Osteocyte (in vitro differentiated cells): ENCODE measurements at places on chromosomes 11 and 22. TPM values are rescaled to one million over a fixed set of nuclear protein-coding genes. Genes with fewer than 3 reads are reported as not detected.

Gene SCGB2A2
- not detected in 2 replicates for total RNA-seq

GRCh38 chr11:124110201-124110600 lies 5.0 kb upstream of the VWA5A start:
- no peak for DNase-seq

DNA sequence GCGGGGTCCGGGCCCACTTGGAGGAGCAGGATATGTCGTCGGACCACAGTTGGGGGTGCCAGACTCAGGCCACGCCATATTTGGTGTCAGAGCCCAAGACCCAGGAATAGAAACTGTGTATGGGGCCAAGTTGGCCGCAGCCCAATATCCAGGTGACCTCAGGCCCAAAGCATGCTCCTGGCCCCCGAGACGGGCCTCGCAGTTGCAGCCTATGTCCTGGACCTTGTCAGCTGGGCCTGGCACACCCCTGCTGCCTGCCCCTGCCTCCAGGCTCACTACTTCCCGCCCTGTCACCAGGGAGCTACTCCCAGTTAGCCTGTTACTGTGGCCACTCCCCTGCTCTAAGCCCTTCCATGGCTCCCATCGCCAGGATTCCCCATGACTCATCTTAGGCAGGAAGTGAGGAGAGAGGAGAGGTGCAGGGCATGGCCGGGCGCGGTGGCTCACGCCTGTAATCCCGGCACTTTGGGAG lies 23.1 kb downstream of the A4GALT start:
- peak; percentile 89 for DNase-seq

Gene PNPLA3
- 1.2 and 3.0 TPM in 2 replicates for total RNA-seq

GRCh38 chr11:924406-925157 lies 1.1 kb upstream of the AP2A2 start:
- DNase-seq = no peak

- no peak for DNase-seq
Observed at GRCh38 chr11:33044285-33044756, 4.9 kb downstream of the TCP11L1 start.

GRCh38 chr11:3959015-3959902 lies 103.8 kb downstream of the STIM1 start:
- DNase-seq = no peak

Gene ISX
- not detected in 2 replicates for total RNA-seq

GRCh38 chr11:94066901-94067429 lies 45.8 kb downstream of the HEPHL1 start:
- DNase-seq = no peak

Gene TRIM6
- total RNA-seq = 1.9 TPM in 2 replicates

- DNase-seq = no peak
Observed at GRCh38 chr22:41574847-41575381, 14.1 kb downstream of the CSDC2 start.

Gene CSF2RB
- total RNA-seq = not detected in 2 replicates

DNA sequence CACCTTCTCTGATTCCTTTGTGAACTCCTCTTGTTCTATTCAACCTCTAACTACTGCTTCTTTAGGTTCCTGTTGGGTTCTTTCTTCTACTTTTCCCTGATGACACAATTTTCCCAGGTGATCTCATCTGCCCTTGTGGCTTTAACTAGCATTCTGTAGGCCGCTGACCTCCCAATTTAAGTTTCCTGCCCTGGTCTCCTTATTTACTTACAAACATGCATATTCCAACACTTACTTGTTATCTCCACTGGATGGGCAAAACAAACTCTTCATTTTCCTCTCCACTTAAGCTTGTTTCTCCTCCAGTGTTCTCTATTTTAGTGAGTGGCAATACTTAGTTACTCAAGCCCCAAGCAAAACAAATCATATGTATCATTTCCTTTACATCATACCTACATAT lies 734.5 kb downstream of the METTL15 start:
- DNase-seq = no peak

GRCh38 chr11:121119440-121119839 lies 18.4 kb downstream of the TECTA start:
- no peak for DNase-seq

DNA sequence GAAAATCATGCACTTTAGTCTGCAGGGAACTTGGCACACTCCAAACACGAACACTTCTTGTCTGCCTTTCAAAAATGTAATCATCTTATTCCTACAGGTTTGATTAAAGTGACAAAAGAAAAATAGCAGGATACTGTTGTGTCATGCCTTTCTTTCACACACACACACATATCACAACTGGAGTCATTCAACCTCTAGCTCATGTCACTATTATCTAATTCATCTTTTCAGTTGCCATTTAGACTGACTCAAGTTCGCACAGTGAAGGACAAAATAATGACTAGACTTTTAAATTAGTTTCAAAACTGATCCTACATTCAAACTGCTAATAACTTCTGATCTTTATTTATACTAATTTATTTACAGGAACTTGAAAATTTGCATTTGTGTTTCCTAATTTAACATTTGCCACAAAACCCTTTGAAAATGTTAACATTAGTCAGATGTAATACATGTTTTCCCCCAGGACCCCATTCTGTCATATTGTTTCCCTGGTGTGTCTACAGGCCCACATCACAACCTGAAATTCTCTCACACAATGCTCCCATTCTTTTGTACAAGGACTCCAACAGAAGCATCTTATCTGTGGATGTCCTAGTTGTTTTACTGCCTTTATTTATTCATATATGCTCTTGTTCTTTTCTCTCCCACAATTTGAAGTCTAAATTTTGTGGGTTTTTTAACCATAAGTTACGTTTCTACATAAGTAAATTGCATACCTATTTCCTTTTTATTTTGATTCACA lies 171.1 kb downstream of the GRIA4 start:
- no peak for DNase-seq

GRCh38 chr11:61954851-61955421 lies 4.8 kb downstream of the BEST1 start:
- DNase-seq = peak; percentile 83

DNA sequence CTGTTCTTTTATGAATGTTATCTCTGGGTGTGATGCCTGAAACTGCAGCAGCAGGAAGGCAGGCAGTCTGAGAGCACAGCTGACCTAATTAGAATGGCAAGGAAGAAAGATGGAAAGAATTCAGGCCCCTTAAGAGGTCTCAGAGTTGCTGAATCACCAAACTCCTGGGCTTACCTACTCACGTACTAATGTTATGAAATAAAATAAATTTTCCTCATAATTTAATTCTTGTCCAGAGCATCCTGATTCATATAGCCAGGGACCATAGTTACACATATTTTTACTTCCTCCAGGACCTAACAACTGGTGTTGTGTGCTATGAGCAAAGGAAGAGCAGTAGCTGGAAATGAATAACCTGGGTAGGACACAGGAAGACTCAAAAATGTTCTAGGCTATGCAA lies 41.9 kb downstream of the SNX19 start:
- no peak for DNase-seq

Gene BARX2
- total RNA-seq = not detected in 2 replicates

GRCh38 chr11:11848891-11849746 lies 7.3 kb downstream of the USP47 start:
- DNase-seq = no peak

DNA sequence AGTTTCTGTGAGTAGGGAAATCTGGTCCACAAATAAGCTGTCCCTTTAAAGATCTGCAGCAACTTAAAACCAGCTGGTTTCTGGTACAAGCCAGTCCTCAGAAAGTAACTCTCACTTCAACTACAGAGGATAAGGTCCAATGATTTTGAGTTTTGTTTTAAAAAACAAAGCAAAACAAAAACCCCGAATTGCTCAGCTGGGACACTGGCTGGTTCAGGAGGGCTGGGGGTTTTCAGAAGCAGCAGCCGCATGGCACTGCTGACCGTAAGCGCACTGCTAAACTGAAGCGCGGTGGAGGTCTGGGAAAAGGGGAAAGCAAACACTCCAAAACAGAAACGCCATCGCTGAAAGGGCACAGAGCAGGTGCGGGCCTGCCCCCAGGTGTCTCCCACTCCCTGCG lies 59.7 kb downstream of the MICAL3 start:
- DNase-seq = no peak

DNA sequence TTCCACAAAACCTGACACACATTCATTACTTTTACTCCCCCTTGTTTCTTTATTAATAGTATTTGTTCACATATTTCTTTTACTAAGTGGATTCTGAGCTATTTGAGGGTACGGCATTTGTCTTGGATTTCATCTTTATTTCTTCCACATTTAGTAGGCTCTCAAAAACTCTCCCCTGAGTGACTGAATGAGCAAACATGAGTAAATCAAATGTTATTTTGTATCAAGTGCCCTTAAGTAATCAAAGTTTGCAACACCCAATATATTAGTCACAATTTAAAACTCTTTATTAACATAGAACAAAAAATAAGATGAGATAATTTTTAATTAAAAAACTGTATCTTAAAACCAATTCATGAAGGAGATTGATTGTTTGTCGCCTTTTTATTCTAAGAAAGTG lies 1101.9 kb upstream of the TENM4 start:
- no peak for DNase-seq

DNA sequence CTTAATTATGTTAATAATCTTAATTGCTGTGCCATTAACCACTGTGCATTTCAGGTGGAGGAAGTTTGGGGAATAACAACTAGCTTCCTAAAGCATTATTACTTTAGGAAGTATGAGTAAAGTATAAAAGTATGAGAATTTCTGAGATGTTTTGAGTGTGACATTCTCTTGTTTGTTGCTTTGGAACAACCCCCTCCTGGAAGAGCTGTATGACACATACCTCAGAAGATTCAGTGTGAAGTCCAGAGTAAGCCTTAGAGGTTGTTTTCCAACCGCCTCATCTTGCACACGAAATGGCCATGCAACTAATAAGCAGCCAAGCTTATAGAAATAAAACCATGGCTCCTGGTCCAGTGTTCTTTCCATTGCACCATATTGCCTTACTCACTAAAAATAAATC lies 21.7 kb downstream of the CCDC81 start:
- no peak for DNase-seq

- DNase-seq = peak; percentile 83
Observed at GRCh38 chr11:1936781-1937615, 10.1 kb upstream of the MRPL23 start.

GRCh38 chr11:46451759-46452158 lies 60.2 kb upstream of the CHRM4 start:
- no peak for DNase-seq

- no peak for DNase-seq
Observed at GRCh38 chr11:74468936-74469335, 1.6 kb upstream of the KCNE3 start.

Gene TLCD5
- 10.9 and 11.6 TPM in 2 replicates for total RNA-seq

DNA sequence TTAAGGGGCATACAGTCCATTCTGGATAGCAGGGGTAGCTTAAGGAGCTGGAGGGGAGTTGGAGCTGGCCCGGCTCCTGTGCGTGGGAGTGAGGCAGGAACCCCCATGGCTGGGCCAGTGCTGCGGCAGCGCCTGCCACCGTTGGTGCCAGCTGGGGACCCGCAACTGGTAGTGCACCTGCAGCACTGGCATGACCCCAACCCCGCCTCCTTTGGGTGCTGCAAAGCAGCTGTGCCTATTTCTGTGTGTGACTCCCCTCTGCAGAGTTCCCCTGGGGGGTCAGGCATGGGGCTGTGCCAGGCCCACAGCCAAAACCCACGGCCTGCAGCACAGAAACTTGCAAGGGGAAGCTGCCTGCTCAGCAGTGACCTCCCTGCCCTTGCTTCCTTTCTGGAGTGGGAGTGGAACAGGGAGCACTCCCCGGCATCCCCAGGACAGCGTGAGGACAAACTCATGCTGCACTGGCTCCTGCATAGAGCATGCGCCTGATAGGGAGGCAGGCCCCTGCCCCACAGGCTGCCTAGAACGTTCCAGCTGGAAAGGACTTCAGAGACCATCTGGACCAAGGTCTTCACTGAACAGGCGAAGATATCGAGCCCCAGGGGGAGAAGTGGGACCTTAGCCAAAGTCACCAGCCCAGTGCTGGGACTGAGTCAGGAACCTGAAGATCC lies 26.2 kb upstream of the RAB1B start:
- no peak for DNase-seq

DNA sequence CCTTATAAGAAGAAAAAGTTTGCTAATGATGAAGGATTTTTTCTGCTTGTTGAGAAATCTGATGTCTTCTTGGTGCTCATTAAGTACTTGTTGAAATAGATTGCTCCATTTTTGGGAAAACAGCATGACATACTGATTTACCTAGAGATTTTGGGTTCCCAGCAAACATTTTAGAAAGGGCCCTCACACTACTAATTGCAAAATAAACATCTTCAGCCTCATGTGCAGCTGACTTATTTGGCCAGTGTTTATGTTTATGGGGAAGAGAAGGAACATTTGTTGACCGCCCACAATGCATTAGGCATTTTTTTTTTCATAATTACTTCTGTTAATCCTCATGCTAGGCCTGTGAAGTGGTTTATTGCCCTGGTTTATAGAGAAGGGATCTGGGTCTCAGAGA lies 40.1 kb downstream of the LDLRAD3 start:
- no peak for DNase-seq

DNA sequence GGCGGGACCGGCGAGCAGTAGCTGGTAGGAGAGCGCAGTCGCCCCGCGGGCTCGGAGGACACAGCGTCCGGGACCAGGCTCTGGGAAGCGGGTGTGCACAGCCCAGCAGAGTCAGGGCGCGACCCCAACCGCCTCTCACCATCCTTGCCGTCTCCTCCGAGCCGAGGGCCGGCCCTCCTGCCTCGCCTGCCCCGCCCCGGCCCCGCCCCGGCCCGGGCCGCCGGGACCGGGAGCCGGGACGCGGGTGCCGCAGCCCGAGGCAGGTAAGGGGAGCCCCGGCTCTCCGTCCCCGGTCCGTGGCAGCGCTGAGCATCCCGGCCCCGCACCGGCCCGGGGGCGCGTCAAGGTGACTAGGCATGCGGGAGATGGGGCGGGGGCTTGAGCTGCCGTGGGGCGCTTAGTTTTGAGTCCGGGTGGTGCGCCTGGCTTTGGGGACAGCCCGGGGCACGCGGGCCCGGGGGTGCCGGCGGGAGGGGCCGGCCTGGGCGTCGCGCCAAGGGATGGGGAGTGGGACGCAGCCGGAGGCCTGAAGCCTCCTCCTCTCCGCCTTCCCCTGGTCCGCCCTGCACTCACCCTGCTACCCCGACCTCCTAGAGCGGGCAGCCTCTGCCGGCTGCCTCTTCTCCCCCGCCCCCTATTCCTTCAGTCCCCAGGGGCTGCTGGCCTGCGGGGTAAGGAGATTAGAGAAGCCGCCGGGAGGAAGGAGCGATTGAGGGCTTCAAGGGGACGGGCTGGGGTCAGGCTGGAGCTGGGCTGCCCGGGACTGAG lies at the start of gene ABCG4:
Gene ABCG4, plus strand, starts transcription at position 35 of the 768 bp plus-strand sequence. CDS start 914 bp downstream, outside the sequence.
- no peak for DNase-seq

DNA sequence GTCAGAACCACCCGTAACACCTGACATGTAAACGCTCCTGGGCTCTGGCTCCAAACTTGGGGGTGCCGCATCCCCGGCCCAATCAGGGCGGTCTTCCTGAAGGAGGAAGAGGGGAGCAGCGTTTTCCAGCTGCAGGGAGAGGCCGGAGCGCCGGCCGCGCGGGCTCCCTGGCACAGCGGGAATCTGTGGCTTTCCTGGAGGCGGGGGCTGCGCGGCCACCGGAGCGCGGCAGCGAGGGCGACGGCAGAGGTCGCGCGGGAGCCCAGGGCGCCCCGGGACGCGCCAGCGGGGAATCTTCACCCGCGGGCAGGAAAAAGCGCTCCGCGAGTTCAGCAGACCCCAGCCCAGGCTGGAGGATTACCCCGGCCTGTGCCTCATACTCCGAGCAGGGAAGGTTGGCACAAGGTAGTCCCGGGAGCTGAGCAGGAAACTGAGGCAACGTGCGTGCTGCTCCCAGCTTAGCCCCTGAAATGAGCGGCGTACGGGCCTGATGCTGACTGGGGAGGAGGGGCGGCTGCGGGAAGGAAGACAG lies 600 bp upstream of the ESAM start:
- no peak for DNase-seq

Gene PANX3
- total RNA-seq = not detected in 2 replicates

Gene TIMP3
- 36.2 and 37.3 TPM in 2 replicates for total RNA-seq
